ENCODE measurements at places on chromosomes 5 and 9.

DNA sequence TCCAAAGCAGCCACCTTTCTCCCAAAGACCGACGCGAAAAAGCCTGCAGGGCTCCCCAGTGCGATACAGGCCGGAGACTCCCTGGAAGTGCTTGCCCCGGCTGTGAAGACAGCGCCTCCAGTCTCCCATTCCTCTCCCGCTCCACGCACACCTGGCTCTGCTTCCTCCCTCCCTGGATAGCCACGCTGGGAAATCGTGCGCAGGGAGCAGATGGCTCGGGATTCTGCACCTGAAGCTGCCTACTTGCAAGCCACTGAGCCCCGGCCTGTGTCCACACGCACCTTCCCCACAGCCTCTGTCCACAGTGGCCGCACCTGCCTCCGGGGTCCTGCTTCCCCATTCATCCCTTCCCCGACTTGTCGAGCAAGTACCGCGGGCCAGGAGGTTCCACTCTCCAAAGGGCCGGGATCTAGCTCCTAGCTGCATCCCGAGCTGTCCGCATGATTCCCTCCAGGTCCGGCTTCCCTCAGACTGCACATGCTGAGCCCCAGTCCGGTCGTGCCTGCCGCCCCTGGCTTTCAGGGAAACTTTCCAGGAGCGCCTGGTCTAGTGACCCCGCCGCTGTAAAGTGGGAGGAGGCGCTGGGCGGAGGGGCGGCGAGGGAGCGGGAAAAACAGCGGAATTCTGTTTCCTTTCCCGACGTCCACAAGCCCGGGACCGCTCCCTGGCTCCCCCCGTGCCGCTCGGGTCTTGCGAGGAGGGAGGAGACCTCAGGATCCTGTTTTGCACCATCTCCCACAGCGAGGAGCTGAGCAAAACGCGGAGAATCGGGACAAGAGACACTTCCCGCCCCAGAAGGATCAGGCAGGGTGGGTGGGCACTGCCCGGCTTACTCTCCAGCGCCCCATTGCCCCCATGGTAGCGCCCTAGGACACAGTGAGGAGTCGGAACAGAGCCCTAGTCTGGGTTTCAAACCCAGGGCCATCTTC, 2.0 kb downstream of the SEMA6A start:
- DNase-seq: no peak

DNA sequence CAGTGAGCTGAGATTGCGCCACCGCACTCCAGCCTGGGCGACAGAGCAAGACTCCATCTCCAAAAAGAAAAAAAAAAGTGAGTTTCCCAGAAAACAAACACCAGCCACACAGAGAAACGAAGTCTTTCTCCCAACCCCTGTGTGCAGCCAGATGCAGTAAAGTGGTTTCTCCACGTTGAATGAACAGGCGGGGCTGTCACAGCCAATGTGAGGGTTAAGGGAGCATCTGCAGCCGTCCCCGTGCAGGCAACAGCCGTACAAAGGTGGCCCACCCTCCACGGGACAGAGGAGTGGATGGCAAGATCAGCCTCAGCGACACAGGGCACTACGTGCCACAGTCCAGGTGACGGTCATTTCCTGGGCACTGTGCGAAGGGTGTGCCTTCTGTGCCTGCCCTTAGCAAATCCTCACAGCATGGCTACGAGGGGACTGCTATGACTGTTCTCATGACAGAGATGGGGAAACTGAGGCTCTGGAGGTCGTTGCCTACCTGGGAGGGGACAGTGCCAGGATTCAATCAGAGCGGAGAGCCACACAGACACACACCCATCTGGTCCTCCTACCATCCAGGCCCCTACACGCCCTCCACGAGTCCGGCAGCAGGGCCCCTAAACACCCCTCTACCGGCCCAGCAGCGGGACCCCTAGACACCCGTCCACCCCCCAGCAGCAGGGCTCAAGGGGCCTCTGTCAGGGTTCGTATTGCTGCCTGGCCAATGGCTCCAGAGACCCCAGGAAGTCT, 2.3 kb downstream of the VAV2 start:
- no peak for DNase-seq

- DNase-seq: no peak
These were observed 142.8 kb downstream of the NTRK2 start for GRCh38 chr9:84812355-84812754.

DNA sequence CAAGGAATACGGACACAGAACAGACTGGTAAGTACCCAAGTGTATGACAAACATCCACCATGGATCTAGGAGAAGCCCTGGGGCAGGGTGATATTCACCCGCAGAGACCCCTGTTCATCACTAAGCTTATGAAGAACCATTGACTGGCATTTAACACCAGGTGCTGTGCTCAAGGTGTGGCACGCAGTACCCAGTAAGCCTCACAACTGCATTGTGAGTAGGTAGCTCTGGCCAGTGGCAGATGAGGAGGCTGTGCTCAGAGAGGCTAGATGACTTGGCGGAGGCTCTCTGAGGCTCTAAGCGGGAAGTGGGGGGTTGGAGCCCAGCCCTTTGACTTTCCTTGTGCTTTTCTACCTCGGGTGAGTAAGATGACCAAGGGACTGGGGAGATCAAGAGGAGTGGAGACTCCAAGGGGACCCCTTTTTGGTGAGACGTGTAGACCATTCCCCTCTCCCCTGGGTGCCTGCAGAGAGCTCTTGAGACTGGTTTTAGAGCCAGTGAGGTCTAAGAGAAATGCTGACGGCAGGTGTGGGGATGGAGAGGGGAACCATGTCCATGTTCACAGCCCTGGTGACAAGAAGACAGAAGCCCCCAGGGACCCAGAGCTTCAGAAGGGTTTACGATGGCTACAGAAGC, 70.8 kb downstream of the IL6ST start:
- no peak for DNase-seq

DNA sequence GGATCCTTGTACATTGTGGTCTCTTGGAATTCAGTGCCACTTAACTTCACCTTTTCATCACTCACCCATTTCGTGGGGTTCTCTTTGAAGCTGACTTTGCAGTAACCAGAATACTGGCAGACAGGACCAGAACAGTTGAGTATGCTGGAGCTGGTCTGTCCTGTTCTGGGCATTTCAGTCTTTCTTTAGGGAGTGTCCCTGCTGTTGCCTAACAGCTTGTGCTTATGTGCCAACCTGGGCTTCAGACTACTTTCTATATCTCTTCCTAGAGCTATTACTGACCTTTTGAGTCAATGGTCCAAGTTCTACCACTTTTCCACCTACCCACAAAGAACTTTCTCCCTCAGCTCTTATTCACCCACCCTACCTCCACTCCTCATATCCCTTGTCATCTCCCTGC, 10.0 kb upstream of the INSL6 start:
- no peak for DNase-seq

DNA sequence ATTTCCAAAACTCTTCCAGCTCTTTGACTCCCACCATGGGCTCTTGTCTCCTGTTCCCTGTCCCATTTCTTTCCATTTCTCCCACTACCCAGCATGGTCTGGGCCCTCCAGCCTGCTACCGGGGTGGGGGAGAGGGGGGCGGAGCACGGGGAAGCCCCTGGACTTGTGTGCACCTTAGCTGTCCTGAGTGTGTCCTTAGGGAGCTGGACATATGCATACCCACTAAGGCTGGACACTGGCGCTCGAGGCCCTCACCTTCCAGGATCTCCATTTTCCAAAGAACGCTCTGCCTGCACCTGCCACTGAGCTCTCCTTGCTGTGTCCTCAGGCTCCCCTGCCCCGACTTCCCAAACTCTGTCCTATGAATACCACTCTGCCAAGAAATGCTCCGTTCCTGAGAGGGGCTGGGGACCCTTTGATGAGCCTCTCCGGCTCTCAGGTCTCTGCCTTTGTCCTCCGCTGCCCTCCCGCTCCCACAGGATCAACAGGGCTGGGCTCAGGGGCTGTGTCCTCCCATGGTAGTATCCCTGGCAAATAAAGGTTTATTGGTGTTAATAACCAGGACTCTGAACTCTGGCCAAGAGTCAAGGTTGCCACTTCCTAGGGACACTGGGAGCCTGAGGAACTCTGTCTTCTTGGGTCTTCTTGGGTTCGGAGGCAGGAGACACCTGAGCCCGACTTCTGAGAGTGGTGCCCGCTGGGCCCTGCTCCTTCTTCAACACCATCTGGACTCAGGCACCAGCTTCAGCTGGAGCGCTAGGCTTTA, 831 bp upstream of the SHROOM1 start:
- DNase-seq: no peak

DNA sequence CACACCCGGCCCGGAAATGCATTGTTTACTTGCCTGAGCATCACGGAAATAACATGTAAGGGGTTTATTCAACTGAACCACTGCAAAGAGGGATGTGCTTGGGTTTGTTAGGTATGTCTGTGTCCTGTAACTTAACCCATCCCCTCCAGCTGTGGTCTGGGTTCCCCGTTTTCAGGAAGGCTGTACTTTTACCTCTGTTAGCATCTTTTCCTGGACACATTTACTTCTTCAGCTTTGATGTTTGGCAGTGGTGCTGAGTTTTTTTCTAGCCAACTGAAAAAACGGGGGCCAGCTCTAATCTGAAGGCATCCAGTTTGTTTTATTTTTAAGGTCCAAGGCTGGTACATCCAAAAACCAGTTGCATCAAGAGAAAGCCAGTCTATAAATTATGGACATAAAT, 561.8 kb downstream of the BNC2 start:
- no peak for DNase-seq

GRCh38 chr5:106940986-106941385, 729.8 kb downstream of the EFNA5 start:
- DNase-seq: no peak

GRCh38 chr5:41406936-41407335, 103.5 kb downstream of the PLCXD3 start:
- DNase-seq: no peak

GRCh38 chr5:132029609-132030330, 18.3 kb upstream of the ACSL6 start:
- no peak for DNase-seq

GRCh38 chr5:169763376-169764017, 126.4 kb downstream of the DOCK2 start:
- DNase-seq: no peak

GRCh38 chr9:17894501-17895160, 315.8 kb downstream of the SH3GL2 start:
- no peak for DNase-seq

GRCh38 chr9:37801287-37801850, 772 bp downstream of the DCAF10 start:
- DNase-seq: peak; percentile 28

DNA sequence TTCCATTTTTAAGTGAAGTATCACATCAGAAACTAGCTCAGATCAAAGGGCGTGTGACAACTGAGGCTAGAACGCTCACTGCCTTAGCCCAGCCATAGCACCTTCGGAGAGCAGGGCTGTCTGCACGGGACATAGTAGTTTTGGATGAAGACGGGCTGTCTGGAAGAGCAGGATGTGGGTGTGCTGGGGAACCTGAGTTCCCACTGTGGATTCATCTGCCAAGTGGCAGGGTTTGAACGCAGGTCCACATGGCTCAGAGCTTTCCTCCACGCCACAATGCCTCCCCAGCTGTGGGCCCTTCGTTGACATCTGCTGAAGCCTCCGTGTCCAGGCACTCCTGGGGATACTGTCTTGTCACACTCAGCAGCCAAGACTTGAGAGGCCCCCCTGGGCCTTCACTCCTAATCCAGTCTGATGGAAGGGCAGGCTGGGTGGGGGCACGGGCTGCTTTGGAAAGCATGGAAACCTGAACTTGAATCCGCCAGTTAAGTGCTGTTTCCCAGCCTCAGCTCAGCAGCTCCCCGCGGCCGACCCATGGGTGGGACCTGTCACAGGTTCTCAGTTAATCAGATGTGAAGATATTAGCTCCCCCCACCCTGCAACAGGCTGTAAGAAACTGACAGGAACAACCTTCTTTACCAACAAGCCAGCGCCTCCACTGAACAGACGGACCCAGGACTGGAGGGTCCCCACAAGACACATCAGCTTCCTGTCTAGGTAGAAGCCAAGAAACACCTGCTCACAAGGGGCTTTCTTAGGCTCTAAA, 228.1 kb downstream of the FANCC start:
- DNase-seq: no peak

- DNase-seq: no peak
These were observed 201.3 kb downstream of the MCTP1 start for GRCh38 chr5:95083606-95084005.

DNA sequence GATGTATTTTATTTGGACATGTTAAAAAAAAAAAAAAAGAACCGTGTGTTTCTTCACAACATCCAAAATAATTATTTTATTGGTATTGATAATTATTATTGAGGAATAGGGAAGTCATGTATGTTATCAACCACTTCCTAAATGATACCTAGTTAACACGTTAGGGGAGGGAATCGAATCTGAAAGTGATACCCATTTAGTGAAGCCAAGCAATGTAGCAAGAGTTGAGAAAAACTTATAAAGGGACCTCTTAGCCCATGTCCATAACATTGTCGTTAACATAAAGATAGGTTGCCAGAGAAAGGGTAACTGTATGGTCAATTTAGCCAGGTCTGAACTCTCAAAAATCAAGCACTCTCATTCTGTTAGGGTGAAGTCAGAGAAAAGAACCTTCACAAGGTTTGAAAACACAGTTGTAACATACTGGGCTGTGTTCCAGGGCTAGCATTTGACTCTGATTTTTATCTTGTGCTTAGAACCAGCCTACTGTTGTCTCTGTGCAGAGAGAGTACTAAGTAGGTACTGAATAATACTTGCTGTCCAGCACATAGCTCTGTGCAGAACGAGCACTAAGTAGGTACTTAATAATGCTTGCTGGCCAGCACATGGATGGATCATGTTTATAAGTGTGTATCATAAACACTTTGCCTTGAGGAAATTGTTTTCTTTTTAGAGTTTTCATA, 60.4 kb downstream of the GHR start:
- DNase-seq: no peak

DNA sequence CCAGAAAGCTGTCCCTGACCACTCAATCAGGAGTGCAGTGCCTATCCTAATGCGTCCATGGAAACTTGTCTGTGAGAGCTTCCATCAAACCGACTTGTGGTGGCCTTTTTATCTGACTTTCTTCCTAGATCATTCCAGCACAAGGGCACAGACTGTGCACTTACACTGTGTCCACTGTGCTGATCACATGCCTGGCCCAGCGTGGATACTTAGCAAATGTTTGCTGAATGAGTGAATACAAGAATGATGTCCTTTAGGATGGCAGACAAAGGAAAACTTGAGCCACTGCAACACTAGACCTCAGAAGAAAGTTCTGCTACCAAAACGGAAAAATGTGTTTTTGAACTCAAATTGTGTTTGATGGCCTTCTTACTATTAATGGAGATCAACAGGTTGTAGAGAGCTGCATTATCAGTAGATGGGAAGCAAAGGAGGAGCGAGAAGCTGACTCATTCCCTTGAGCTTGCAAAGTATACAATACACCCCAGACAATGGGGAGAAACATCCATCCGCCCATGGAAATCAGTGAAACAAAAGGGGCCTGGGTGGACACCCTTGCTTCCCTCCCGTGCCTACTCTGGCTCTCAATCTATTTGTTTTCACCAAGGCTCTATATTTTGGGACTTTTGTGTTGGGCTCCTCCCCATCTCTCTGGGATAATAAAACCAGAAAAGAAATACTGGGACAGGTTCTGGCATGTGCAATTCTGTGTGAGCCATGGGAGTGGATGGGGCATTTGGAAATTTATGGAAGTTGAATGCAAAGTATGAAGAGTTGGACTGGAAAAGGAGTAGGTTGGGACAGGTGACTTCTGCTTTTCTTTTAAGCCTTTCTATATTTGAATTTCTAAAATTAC, 76.2 kb upstream of the ZFAND5 start:
- no peak for DNase-seq
